ENCODE measurements at places on chromosomes 6 and 20.

DNA sequence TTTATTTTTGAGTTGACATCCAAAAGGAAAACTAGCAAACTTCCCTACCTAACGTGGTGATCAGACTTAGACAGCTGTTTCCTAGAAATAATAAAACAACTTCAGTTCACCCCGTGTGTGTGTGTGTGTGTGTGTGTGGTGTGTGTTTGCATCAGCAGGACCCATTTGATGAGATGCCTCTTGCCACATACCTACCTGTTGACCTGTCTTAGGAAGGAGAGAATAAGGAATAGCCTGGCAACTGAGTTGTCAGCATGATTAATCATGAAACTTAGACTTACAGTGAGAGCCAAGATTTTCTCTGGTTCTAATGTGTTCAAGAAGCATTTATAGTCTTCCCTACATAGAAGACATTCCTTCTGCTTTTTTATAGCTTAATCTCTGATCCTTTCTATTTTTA lies 16.1 kb upstream of the PBOV1 start:
- DNase-seq = no peak

DNA sequence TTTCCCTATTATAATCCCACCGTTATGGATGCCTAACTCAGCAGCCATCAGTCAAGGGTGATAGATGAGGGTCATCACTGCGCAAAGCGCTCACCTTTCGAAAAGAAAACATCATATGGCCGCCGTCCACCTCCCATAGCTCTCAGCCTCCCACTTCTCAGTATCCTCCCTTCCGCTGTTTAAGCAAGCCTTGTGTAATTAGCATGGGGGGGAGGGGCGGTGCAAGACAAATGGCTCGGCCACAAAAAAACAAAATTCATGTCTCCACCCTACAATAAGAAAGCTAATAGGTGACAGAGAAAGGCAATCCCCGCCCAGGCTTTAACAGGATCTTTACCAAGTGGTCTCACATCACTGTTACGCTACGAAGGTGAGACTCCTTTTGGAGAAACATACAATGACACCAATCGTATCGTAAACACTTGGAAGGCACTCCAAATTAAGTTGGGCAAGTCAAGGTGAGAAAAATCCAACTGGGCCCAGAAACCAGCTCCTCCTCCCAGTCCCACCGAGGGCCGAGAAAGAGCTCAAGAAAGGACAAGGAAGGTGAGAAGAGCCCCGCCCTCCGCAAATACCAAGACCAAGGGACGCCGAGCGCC lies 645 bp downstream of the DDX39B start:
- no peak for DNase-seq

GRCh38 chr20:36804425-36804824 lies 30.9 kb upstream of the DSN1 start:
- no peak for DNase-seq

DNA sequence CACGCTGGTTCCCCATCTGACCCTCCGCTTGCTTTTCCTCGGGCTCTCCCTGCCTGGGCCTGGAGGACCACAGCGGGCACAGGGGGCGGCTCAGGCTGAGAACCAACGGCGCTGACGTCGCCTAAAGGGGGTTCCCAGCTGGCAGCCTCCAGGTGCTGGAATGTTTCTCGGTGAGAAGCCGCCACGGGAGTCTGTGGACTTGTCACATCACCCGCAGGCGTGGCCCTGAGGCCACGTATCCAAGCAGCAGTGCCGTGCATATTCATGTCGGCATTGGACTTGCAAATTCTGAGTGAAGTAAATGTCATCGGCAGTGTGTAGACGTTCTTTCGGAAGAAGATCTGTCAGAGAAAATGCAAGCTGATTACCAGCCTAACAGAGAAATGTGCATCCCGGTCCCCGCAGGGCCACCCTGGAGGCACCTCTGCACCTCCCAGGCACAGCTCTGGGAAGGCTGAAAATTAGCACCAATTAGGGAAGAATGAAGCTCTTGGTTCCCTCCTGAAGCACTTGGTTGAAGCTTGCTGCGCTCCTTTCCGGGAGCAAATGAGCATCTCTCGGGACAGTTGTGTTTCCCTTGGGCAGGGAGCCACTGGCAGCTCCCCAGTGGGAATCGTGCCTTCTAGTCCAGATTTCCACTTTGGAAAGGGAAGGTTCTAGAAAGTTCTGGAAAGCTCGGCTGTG lies 24.3 kb downstream of the NTSR1 start:
- no peak for DNase-seq

DNA sequence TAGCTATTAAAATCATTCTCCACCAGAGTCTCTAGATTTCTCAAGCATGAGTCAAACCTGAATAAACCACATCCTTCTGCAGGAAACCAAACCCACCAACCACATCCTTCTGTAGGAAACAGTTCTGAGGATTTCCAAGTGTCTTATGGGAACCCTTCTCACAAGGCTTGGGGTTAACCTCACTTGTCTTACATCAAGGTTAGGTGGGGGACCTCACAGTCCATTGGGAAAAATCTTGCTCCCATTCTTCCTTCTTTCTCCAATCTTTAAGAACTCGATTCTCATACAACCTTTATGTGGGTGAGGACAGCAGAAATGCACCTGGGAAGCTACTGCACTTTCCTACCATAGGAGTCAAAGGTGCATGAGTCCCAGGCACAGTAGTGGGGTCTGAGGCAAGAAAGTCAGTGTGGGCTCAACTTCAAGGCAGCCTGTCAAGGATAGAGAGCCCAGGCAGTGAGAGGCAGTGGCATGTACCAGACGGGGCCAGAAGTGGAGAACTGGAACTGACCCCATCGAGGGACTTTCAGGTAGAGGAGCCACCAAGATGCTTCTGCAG lies 114.5 kb downstream of the SLC22A3 start:
- DNase-seq = peak; percentile 71

DNA sequence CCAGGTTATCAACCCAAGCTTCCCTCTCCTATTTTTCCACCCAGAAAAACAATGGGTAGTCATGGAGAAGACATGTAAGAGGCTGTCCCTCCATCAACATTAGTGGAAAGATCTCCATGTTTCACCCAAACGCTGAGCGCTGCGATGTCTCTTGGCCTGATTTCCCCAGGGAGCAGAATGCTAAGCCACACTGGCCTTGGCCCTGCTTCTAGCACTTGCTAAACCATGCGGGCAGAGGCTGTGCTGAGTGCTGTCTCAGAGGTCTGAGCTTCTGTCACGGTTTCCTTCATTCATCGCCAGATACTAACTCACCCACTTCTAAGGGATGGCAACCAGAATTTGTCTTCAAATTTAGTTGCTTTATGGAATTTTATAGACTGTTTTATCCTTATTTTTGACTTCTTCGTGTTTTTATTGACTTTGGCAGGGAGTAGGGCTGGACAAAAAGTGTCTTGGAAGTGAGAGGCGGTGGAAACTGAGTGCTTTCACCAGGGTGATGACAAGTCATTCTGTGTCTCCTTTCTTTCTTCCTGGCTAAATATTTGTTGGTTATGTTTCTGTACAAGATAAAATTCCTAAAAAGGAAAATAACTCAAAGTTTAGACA lies 181.4 kb upstream of the UST start:
- DNase-seq = no peak

GRCh38 chr20:37194621-37195417 lies 15.5 kb upstream of the MROH8 start:
- peak; percentile 12 for DNase-seq

DNA sequence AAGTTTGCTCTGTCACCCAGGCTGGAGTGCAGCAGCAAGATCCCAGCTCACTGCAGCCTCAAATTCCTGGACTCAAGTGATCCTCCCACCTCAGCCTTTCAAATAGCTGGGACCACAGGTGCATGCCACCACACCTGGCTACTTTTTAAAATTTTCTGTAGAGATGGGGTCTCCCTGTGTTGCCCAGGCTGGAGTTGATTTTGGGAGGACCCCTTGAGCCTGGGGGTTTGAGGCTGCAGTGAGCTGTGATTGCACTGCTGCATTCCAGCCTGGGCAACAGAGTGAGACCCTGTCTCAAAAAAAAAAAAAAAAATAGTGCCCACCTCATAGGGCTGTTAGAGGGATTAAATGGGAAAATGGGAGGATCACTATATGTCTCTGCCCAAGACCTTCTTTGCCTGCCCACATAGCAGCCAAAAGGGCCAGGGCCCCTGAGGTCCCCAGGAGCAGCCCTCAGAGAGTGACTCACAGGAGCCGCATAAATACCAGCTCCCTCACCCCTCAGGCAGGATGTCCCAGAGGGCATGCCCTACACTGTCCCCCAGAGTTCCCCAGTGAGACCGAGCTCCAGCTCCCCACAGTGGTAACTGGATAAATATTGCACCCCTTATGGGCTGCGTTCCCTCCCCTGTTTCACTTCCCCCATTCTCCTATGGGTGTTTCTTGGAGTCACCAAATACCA lies 11.7 kb upstream of the MDGA1 start:
- no peak for DNase-seq

GRCh38 chr6:141990840-141991239 lies 141.9 kb upstream of the GJE1 start:
- no peak for DNase-seq

- peak; percentile 67 for DNase-seq
These were observed 25.8 kb upstream of the TMEM217 start for GRCh38 chr6:37283671-37284151.

- no peak for DNase-seq
These were observed 1.9 kb upstream of the IRF4 start for GRCh38 chr6:389622-390021.

DNA sequence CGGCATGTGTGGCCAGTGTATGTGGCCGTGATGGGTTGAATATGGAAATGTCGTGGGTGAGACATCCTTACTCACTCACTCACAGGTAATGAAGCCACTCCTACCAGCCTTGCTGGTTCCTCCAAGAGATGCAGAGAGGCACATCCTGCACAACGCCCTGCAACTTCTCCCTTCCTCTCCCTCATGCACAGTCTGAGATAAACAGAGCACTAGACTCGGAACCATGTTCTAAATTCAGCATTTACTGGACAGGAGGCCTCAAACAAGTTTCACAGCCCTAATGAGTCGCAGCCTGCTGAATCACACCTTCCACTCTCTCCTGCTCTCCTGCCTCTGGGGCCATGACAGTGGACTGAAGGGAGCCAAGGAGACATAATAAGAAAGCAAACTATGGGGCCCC lies 91.2 kb downstream of the ISM1 start:
- DNase-seq = no peak

- no peak for DNase-seq
These were observed 101.7 kb upstream of the PMEPA1 start for GRCh38 chr20:57811374-57812020.

DNA sequence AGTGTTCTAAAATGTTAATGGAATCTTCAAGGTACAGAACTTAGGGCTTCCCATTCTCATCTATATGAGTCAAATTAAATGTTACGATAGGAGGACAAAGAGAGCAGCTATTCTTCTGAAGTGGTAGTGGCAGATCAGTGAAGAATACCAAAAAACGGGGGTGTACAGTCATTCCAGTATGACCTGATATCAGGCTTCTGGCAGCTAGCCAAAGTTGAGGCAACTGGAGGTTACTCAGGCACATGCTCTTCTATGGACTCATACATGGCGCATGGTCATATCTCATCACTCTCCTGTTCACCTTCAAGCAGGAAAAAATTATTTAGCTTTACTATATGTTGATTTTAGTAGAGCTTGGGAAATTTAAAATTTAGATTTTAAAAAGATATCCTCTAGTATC lies 1608.8 kb downstream of the GRIK2 start:
- no peak for DNase-seq

- no peak for DNase-seq
These were observed 107.8 kb downstream of the OGFRL1 start for GRCh38 chr6:71396410-71396801.

DNA sequence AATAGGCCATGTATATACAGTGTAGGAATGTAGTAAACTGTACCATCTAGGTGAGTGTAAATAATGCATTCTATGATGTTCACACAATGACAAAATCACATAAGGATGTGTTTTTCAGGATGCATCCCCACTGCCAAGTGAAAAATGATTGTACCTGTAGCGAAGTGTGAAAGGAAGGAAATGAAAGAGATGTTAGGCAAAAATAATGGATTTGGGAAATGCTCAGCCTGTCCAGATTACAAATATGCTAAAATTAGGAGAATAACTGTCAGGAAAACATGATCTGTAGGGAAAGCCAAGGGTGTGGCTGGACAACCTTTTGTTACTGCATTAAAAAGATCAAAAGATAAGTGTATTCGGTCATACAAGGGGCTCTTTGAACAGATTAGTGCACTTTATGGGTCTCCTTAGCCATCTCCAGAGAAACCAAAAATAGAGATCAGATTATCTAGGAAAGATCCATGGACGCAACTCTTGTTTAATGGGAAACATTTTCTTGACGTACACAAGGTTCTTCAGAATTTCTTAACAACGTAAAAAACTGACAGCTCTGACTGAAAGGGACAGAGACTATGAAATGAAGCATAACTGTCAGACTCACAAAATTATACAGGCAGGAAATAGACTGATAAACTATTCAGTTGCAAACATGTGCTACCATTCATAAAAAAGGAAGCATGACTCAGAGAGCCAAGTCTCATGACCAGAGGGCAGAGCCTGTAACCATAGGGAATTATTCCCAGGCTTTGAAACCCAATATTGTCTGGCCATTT lies 253.6 kb upstream of the RAB32 start:
- DNase-seq = no peak

GRCh38 chr6:143677891-143678791 lies at the start of gene PHACTR2:
Gene PHACTR2 (plus strand): TSS chr6:143677965. CDS start chr6:143678164, 199 bp downstream.
- peak; percentile 89 for DNase-seq

- DNase-seq = peak; percentile 84
These were observed 37.1 kb upstream of the NCOA3 start for GRCh38 chr20:47464380-47465101.

- no peak for DNase-seq
These were observed 470 bp downstream of the AGER start for GRCh38 chr6:32183483-32184083.

DNA sequence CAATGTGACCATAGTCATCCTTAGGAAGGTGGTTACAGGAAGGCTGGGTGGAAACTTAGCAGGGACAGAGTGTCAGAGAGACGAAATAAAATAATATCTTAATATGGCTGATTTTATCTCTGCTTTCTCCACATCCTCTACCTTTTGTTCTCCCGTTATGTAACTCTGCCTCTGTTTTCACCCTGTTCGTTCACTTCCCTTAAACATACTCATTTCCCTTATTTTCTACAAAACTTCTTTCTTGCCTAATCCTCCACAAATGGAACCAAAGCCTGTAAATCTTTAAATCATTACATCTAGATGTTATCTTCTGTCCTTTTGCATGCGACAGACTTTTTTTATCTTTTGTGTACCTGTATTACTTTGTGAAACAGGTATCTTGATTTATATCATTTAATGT lies 23.3 kb upstream of the CRIP3 start:
- DNase-seq = no peak

GRCh38 chr6:107690643-107691061 lies 133.5 kb downstream of the SCML4 start:
- DNase-seq = peak; percentile 95

DNA sequence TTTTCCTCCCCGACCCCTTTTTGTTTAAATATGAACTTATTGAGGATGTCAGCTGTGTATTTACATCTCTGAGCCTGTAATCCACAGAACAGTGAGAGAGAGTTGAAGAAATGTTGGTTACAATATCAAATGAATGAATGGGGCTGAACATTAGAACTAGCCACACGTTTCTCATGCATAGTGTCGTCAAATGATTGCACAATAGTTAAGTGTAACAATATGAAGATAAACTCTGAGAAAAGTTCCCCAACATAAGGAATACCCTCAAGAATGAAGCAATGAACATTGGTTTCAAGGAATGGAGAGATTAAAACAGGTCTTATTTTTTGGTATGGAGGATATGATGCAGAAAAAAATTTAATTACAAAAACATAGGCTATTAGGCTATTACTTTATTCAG lies 100.5 kb upstream of the DTNBP1 start:
- no peak for DNase-seq

GRCh38 chr6:135854799-135855198 lies 3.3 kb downstream of the PDE7B start:
- no peak for DNase-seq

GRCh38 chr20:54105653-54106052 lies 35.3 kb upstream of the BCAS1 start:
- no peak for DNase-seq

Measured in muscle of back (tissue), 13 donors.